ENCODE measurements at places on chromosomes 1 and 21. TPM values are rescaled to one million over a fixed set of nuclear protein-coding genes. Genes with fewer than 3 reads are reported as not detected.

Gene SYT6
- 0.88 TPM for polyA plus RNA-seq

Gene LPAR3
- polyA plus RNA-seq, result not detected

Gene DHDDS
- polyA plus RNA-seq, result 21.3 TPM

DNA sequence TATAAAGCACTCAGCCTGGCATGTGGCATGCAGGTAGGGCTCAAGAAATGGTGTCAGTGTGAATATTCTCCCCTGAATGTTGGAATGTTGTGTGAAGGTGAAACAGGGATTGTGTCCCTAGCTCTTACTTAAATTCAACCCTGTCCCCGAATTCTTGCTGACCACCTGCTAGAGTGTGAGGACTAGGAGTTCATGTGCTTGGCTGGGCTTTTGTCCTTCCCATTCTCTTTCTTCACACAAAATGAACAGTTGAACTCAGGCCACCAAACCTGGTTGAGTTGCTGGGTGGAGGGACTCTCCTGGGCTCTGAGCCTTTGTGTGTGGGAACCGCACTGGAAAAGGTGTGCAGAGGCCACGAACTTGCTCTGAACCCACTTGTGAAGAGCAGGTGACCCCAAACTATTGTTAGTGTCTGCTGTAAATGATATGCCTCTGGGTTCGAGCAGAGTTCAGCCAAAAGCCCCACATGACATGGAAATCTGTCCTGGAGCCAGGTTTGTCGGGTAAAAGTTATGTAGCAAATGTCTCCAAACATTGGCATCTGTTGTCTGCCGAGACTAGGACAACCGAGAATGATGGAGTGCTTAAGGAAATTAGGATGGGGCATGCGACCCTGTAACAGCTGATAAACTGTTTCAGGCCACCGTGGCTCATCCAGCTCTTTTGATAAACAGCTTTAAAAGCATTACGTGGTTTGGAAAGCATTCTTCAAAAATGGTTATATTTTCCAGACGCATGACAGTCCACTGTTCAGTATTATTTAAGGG is 144.2 kb downstream of the DHRS3 start:
- DNase-seq, result peak; percentile 90

DNA sequence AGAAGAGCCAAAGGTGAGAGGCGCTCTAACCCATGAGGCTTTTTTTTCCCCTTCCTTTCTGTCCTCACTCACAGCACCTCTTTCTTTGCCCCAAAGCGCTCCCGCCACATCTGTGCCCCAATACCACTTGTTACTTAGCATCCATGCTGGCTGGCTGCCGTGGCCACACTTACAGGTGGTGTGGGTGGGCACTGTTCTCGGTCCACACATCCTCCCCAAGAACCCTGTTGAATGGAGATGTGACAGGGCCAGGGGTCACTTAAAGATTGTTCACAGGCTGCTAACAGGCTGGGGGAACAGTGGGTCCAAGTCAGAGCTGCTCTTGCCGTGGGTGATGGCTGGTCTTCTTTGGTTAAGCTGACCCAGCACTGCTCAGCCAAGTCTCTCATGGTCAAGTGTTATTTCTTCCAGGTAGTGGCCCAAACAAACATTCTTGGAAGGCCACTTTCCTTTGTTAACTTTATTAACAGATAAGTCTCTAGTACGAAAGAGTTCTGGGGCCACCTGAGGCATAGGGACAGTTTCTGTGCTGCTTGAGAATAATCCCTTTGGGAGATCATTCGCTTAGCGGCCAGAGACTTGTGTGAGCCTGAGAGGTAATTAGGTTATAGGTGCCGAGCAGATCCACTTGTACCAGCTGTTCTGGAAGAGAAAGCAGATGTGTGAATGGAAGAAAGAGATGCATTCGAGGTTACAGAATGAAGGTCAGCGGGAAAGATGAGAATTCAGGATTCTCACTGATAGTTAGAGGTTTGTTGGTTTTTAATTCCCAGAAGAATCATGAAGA is 62.6 kb upstream of the IRF2BP2 start:
- no peak for DNase-seq

DNA sequence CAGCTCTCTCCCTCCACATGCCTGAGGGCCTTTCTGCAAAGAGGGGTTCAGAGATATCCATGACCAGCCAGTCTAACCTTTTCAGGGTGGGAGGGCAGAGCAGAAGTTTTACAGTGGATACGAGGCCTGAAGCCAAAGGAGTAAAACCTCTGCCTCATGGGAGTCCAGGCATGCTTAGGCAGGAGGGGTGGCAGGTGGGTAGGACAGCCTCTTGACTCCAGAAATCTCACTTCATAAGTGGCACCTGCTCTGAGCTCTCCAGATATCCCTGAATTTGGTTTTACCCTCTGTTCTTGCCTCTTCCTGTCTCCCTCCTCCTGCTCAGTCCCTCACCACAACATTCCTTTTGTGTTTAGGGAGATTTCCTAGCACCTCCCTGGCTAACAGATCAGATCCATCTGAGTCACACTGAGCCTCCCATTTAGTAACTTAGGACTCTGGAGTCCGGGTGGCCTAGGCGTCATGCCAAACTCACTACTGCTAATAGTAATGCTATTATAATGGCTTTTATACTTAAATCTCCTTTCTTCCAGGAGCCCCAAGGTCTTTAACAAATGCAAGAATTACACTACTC is 201.0 kb downstream of the HS2ST1 start:
- peak; percentile 82 for DNase-seq

Gene CHD5
- polyA plus RNA-seq, result 0.09 TPM

DNA sequence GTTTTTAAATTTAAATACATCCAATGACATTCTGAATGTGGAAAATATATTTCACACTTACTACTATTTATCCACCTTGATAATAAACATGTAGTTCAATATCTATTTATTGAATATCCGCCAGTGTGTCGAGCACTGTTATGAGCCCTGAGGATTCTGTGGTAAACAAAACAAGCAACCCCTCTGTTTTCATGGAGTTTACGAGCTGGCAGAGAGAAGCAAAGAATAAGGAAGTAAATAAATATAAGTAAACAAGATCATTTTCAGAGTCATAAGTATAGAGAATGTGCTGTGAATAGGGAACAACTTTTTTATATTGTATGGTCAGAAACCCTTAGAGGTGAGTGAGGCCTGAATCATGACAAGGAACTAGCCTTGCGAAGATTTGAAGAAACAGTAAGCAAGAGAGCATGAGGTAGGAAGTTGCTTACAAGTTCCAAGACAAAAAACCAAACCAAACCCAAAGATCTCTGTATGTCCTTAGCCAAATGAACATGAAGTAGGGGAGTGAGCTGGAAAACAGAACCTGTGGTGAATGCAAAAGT is 6.4 kb upstream of the SERBP1 start:
- DNase-seq, result no peak

Gene JAM2
- 39.3 TPM for polyA plus RNA-seq

- DNase-seq, result no peak
These were observed 346.8 kb downstream of the RRAGC start for GRCh38 chr1:38512789-38513188.

Gene OR2M3
- not detected for polyA plus RNA-seq

DNA sequence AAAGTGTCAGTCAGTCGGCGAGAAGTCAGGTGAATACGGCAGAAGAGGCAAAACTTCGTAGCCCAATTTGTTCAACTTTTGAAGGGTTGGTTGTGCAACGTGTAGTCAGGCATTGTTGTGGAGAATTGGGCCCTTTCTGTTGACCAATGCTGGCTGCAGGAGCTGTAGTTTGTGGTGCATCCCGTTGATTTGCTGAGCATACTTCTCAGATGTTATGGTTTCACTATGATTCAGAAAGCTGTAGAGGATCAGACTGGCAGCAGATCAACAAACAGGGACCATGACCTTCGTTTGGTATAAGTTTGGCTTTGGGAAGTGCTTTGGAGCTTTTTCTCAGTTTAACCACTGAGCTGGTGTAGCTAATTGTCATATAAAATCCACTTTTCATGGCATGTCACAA is 190.2 kb upstream of the ADAMTS5 start:
- no peak for DNase-seq

- no peak for DNase-seq
These were observed 10.3 kb downstream of the TTC34 start for GRCh38 chr1:2791027-2791760.

- no peak for DNase-seq
These were observed 146.1 kb upstream of the CSF3R start for GRCh38 chr1:36628804-36629203.

DNA sequence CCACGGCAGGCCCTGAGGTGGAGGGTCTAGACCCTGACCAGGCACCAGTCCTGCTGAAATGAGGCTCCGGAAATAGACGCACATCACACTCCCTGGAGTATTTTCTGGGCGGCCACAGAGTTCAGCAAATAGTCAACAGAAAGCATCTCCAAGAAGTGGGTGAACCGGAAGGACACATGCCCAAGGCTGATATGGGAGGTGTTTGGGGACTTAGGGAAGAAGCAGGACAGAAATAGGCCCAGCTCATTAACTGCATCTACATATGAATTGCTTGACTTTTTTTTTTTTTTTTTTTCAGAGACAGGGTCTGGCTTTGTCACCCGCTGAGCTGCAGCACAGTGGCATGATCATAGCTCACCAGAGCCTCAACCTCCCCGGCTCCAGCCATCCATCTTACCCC is 36.5 kb upstream of the GPR157 start:
- DNase-seq, result no peak

- DNase-seq, result no peak
These were observed 42.7 kb downstream of the YARS1 start for GRCh38 chr1:32774464-32774808.

- no peak for DNase-seq
These were observed 4.0 kb upstream of the FAAP20 start for GRCh38 chr1:2198571-2198970.

Gene TMOD4
- 8.0 TPM for polyA plus RNA-seq

DNA sequence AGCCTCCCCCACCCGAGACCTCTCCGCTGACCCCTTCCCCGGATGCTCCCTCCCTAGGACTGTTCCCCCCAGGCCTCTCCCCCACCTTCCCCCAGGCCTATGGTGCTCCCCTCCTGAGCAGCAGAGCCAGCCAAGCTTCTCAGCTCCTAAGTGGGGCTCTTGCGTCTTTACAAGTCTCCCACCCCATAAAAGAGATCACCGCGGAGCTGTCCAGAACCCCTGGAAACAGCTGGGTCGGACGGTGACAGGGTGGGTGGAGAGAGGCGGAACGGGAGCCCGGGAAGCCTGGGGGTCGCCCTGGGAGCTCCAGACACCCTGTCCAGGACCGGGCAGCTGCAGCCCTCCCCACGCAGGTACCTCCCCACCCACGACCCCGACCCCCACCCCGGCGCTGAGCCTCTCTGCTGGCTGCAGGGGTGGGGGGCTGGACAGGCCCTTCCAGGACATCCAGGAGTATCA is 61.2 kb downstream of the WNT9A start:
- peak; percentile 79 for DNase-seq

Gene CLDN14
- polyA plus RNA-seq, result 3.6 TPM

Gene C4BPB
- polyA plus RNA-seq, result 0.13 TPM

DNA sequence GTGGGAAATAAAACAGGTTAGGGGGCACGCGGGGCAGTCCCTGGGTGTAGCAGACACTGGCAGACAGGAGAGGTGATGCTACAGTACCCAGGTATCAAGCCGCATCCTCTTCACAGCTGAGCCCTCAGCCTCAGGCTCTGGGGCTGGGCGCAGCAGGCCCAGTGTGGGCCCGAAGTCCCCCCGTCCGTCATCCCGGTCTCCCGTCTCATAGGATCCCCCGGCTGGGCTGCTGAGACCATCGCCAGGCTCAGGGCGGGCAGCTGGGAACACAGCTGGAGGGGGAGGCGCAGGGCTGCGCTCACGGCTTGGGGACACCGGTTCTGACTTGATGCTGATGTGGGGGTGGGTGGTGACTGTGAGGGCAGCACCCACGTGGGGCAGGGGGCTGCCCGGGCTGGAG is 32.7 kb downstream of the MEF2D start:
- no peak for DNase-seq

Gene TATDN3
- 10.5 TPM for polyA plus RNA-seq

Gene COL11A1
- polyA plus RNA-seq, result 74.4 TPM

DNA sequence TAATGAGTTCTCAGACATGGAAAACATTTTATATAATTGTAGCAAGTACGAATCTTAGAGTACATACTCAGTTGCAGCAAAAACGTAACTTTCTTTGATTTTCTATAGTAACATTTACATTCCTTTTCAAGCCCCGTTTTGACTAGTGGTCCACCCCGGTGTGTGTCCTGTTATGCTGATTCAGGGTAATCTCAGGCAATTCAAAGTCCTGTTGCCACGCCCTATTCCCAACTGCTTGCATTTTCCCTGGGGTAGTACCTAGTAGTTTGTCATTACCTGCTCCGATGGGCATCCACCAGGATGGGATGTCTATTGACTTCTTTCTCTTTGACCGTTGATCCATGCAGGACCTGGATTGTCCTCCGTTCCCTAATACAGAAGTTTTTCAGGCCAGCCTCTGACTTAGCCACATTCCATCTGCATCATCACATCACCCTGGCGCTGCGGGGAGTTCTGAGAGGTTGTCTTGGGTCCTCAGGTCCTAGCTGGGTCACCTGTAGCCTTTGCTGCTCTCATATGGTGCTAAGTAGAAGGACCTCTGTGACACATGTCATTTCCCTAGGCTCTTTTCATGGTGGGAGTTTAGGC is 15.0 kb upstream of the FCAMR start:
- no peak for DNase-seq

- no peak for DNase-seq
These were observed 483 bp downstream of the CHML start for GRCh38 chr1:241639623-241640148.

DNA sequence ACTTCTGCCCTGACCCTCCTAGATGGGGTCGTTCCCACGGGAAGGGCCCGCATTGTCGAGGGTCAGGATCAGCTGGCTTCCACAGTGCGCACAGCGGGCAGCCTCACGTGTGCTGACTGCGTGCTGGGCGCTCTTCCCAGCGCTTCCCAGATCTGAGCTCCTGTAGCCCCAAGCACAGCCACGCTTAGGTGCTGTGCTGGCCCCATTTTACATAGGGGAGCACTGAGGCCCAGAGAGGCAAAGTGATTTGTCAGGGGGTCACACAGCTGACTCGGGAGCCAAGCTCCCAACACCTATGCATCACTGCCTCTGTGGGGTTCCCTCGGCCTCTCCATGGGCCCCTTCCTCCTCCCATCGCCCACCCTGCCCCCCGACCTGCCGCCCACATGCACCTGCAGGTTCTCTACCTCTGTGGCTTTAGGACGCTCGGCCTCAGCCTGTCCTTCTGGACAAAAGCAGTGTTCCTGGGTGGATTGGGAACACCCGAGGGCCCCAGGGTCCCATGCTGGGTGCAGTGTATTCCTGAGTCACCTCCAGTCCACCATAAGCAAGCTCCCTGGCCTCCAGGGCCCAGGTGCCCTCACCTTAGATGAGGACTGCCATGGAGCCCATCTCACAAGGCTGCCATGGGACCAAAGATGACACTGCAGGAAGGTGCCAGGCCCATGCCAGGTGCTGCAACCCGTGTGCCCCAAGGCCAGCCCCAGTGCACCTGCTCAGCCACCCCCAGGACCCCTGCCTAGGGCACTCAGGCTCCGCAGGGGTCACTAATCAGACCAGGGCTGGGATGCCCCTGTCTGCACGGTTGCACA is 23.3 kb downstream of the TFF3 start:
- DNase-seq, result no peak

GRCh38 chr1:104182251-104182650 is 432.6 kb downstream of the AMY1C start:
- DNase-seq, result no peak

- DNase-seq, result peak; percentile 14
These were observed 199.6 kb downstream of the PDE4B start for GRCh38 chr1:65992165-65992821.

Gene NEXN
- polyA plus RNA-seq, result 188 TPM

GRCh38 chr21:44526096-44526997 is 13.6 kb downstream of the KRTAP10-1 start:
- no peak for DNase-seq

Gene FAM72C
- polyA plus RNA-seq, result 1.4 TPM
